ENCODE measurements at places on chromosomes 12 and 14.

- DNase-seq, result no peak
Measured at GRCh38 chr12:89700191-89700810, 8.3 kb downstream of the ATP2B1 start.

- no peak for DNase-seq
Measured at GRCh38 chr12:48118284-48118871, 786 bp upstream of the PFKM start.

GRCh38 chr14:102074415-102074964 lies 12.4 kb downstream of the HSP90AA1 start:
- no peak for DNase-seq

DNA sequence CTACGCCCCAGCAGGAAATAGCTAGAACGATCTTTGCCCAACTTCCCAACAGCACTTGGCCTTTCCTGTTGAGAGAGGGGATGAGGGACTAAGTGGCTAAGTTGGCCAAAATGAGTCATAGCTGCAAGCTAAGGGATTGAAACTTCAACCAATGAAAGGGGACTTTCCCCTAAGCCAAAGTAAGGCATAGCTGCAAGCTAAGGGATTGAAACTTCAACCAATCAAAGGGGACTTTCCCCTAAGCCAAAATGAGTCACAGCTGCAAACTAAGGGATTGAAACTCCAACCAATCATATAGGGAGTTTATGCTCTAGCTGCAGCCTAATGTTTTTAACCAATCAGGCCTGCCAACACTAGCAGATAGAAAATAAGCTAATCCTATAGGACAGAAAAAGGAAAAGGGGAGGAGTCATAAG lies 100.5 kb upstream of the SSTR1 start:
- no peak for DNase-seq

- DNase-seq, result no peak
Measured at GRCh38 chr12:45669093-45669492, 60.4 kb upstream of the ARID2 start.

- no peak for DNase-seq
Measured at GRCh38 chr12:9098115-9098452, 17.6 kb downstream of the A2M start.

DNA sequence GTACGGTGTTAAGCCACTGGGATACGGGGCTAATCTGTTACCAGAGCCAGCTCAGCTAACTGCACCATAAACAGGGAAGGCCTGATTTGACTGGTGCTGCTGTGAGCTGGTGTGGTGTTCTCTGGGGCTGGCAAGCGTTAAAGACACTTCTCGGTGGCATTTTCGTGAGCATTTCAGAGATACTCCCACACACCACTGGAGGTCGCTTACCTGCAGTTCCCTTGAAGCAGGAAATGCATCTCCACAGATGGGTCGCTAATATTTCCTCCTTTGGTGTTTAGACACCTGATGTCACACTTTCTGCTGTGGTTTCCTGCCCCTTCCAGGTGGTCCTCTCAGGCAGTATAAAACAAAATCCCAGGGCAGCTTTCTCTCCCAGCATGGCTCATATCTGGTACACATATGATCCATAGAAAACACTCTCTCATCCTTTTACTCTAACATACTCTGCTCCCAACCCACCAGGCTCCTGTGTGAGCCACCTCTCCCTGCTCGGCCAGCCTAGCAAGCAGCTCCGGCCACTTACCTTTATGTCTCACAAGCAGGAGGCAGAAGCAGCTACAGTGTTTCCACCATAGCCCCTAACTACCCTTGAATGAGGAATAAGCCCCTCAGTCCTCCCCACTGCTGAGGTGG lies 129.9 kb upstream of the GRIN2B start:
- peak; percentile 30 for DNase-seq

- no peak for DNase-seq
Measured at GRCh38 chr14:61222388-61222787, 58.8 kb downstream of the TMEM30B start.

- DNase-seq, result no peak
Measured at GRCh38 chr14:61264651-61265050, 16.5 kb downstream of the TMEM30B start.

- no peak for DNase-seq
Measured at GRCh38 chr12:34403706-34404376, 381.5 kb downstream of the ALG10 start.

GRCh38 chr14:93970585-93970964 lies 5.8 kb downstream of the ASB2 start:
- DNase-seq, result no peak
